ENCODE measurements at places on chromosomes 16 and 17.

DNA sequence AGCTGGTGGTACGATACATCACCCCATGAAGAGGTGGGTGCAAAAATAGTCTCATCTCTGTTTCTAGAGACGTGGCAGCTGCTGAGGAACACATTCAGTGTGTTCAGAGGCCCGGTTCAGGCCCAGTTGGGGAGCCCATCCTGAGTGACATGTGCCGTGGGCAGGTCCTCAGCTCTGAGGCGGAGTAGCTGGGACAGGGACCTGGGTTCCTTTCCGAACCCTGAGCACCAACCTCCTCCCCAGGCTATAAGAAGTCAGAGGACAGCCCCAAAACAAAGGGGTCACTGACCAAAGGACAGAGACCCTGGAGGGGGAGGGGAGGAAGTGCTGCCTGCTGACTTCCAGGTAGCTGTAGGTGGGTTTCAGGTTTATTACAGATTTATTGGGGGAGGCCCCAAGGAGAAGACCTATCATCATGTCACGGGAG, 5.1 kb downstream of the LDHD start:
- no peak for DNase-seq

GRCh38 chr17:13230350-13231264, 212.8 kb upstream of the ELAC2 start:
- no peak for DNase-seq

DNA sequence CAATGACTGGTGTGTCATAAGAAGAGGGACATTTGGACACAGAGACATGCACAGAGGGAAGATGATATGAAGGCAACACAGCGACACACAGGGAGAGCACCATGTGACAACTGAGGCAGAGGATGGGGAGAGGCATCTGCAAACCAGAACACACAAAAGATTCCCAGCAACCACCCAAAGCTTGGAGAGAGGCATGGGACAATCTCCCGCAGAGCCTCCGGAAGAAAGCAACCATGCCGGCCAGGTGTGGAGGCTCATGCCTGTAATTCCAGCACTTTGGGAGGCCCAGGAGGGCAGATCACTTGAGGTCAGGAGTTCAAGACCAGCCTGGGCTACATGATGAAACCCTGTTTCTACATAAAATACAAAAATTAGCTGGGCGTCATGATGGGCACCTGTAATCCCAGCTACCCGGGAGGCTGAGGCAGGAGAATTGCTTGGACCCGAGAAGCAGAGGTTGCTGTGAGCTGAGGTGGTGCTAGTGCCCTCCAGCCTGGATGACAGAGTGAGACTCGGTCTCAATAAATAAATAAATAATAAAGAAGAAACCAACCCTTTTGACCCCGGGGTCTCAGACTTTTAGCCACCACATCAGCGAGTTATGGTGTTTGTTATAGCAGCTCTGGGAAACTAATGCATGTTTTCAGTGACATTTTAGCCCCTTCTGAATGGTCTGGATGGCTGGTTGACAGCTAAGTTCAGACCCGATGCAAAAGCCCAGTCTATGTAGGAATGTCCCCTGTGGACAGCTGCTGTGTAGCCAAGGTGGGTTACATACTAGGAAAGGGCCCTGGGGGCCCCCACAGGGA, 13.8 kb upstream of the PLCG2 start:
- no peak for DNase-seq

DNA sequence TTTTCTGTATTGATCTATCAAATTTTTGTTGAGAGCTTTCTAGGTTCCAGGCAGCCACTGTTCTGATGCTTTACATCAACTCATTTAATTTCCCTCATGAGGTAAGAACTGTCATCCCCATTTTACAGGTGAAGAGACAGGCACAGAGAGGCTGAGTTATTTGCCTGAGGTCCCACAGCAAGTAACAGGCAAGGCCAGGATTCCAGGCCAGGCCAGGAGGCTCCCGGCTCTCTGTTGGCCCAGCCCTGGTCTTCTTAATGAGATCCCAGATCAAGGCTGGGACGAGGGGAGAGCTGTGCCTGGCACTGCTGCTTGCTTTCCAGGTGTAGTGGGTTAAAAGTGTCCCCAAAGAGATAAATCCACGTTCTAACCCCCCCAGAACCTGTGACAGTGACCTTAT, 22.4 kb upstream of the RMI2 start:
- no peak for DNase-seq

GRCh38 chr17:12737740-12738469, 51.4 kb upstream of the ARHGAP44 start:
- DNase-seq = no peak

- DNase-seq = no peak
Observed at GRCh38 chr16:73205153-73205886, 157.4 kb upstream of the ZFHX3 start.

- no peak for DNase-seq
Observed at GRCh38 chr17:59167571-59168001, 12.0 kb downstream of the PRR11 start.

DNA sequence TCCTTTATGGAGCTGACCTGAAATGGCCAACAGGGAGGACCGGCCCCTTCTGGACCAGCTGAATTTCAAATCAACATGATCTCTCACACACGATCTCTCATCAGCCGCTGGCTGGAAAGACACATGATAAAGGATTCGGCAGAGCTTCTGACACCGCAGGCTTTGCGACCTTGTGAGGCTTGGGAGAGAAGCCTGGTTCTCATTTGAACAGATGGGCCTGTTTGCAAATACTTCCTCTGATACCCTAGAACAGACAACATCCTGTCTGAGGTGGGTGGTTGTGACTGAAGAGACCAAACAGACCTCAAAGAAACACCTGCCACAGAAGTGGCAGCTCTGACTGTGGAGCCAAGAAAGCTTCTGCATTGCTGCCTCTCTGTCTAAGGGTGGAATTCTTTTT, 77.9 kb upstream of the SDK2 start:
- peak; percentile 34 for DNase-seq
